ENCODE measurements at places on chromosomes 13 and 19.

- no peak for DNase-seq
Observed at GRCh38 chr13:33509642-33510229, 224.2 kb upstream of the STARD13 start.

DNA sequence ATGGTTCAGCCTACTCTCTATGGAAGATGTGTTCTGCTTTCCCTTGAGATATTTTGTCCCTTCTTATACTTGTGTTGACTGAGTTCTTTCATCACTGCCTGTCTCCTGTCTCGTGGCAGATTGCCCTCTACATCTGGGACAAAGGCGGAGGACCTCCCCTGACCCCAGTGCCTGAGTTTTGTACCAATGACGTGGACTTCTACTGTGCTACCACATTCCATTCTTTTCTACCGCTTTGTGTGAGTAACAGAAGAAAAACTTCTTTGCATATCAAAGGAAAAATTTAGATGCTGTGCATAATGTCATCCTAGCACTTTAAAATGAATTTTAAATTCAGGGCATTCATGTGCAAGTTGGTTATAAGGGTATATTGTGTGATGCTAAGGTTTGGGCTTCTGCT, 74.6 kb downstream of the B3GLCT start:
- no peak for DNase-seq

DNA sequence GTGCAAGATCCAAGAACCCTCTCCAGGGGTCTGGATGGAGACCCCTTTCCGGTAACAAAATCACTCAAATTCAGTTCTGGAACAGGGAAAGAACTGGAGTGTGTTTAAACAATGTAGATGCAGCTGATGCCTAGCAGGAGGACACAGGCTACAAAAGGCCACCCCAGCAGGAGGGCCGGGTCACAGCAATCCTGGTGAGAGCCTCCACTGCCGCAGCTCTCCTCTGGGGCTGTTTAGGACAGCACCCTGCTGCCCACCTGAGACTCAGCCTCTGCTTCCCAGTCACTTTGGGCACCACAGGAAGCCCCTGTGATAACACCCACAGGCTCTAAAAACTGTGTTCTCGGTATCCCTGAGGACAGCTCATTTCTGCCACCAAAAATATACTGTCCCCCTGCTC, 318.7 kb upstream of the NBEA start:
- no peak for DNase-seq

GRCh38 chr13:102586615-102587014, 10.2 kb upstream of the TPP2 start:
- DNase-seq: no peak

- DNase-seq: peak; percentile 4
Observed at GRCh38 chr13:43874504-43875092, 4.9 kb downstream of the CCDC122 start.

- DNase-seq: no peak
Observed at GRCh38 chr13:28953714-28954418, 133.7 kb downstream of the MTUS2 start.

- DNase-seq: no peak
Observed at GRCh38 chr13:36907266-36907665, 12.8 kb downstream of the SMAD9 start.

DNA sequence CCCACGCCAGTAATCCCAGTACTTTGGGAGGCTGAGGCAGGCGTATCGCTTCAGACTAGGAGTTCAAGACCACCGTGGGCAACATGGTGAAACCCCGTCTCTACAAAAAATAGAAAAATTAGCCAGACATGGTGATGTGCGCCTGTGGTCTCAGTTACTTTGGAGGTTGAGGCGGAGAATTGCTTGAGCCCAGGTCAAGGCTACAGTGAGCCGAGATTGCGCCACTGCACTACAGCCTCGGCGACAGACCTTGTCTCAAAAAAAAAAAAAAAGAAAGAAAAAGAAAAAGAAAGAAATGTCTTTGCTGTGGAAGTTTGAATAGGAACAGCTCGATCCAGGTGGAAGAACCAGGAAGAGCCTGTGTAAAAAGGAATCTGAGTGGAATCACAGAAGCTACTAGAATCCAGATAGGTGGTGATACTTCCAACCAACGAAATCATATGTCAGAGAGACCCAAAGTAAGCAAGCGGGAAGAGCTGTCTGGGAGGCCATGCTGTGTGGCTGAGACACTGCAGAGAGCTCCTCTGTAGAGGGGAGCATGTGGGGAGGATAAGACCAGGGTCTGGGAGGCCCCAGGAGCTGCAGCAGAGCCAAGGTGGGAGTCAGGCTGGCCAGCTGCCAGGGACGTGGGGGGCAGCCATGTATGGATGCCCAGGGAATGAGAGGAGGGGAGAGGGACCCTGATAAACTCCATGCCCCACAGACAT, 21.1 kb downstream of the LATS2 start:
- no peak for DNase-seq

DNA sequence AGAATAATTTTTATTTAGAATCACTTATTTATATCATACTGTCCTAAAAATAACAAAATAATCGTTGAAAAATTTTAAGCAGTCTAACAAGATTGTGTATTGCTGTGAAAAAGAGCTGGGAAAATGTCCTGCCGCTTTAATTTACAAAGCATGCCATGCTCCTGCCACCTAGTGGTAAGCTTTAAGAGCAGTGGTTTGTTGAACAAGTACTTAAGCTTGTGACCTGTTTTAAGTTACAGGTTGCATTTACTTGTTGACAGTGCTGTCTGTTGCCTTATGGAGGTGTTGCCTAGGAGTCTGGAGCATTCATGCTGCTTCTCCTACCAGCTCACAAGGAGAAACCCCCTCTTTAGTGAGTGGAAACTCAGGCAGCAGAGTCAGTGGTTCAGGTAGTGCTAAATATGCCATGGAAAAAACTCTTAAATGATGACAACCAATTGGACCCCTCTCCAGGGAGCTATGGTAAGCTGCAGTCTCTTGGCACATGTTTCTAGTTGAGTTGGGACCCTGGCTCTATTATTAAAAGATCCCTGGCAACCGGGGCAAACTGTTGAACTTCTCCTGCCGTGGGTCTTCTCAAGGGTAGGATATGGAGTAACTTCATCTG, 68.4 kb downstream of the SPATA13 start:
- DNase-seq: peak; percentile 36

- DNase-seq: no peak
Observed at GRCh38 chr13:102643656-102644055, 46.9 kb downstream of the TPP2 start.

- no peak for DNase-seq
Observed at GRCh38 chr13:112446867-112447266, 70.7 kb downstream of the SPACA7 start.

DNA sequence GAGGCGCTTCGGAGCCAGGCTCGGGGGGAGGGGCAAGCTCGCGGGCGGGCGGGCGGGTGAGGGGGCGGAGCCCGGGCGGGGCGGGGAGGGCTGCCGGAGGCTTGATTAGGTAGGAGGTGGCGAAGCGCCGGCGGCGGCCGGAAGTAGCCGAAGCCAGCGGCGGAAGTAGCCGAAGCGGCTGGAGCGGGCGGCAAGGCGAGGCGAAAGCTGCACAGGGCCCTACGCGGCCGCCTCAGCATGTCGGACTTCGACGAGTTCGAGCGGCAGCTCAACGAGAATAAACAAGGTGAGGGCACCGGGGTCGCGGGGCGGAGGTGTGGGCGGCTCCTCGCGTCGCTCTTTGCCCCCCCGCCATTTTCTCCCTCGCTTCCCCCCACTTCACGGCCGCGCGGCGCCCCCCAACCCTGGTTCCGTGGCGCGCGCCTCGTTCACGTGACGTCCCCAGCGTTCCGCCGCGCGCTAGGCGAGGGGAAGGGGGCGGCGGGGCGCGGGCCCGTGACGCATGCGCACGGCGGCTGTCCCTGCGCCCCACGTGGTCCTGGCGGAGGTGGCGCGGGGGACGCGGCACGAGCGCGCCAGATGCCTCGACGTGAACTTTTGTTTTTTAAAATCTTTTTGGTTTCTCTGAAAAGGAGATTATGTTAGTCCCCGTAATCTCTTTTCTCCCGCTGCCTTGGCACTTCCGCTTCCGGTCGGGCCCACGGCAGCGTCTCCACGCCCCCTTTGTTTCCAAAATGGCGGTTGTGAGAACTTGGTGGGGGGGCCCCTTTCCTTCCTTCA, at the start of gene U2AF2:
Gene U2AF2, plus strand, starts transcription at position 168 of the 780 bp plus-strand sequence. Its CDS starts 70 bp downstream, at position 238.
- DNase-seq: peak; percentile 86

DNA sequence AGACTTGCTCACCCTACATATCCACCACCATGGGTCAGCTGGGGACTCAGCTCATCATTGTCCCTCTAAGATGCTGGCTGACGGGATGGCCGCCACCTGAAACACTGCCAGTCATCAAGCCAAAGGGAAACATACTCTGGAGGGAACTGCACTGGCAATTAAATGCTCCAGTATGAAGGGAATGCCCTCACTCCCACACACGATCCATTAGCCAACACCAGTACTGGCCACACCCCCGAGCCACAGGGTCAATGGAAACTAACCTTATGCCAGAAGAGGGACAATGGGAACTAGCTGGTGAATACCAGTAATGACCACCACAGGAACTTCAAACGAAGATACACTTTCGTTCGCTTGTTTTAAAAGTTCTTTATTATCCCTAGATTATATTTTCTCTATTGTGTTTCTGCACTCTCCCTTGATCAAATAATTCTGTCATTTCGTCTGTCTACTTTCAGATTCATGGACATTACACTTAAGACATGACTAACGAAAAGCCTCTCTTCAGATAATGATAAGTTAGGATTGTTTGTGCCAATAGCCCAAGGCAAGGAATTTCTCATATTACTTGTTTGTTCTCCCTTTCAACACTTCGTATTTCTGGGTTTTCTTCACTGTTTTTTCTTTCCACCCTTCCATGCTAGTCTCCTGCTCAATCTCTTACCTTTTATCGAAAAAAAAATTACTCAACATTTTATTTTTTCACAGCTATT, 1.7 kb upstream of the ZNF507 start:
- no peak for DNase-seq

- DNase-seq: no peak
Observed at GRCh38 chr19:19575411-19575810, 37.3 kb downstream of the CILP2 start.

DNA sequence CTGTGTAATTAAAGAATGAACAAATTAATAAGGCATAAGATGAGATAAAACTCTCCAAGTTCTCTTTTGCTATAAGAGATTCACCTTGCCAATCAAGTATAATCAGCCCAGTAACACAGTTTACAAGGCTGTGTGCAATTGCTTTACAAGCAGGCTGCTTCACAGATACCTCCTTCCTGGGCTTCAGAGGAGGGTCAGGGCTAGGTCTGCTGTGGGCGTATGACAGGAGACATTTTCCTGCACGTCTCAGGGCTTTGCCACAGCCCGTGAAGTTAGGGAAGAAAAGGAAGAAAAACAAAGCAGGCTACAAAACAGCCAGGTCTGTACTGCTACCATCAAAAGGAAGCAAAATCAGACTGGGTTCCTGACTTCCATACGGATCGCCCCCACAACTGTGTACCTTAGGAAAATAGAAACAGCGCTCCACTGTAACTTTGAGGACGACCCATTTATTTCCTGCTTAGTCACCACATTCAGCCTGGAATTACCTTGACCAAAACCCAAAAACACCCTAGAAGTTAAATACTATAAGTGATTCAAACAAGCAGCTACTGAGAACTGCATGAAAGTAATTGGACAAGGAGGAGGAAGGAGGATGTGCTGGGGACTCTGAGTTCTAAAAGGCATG, 12.4 kb downstream of the EFNB2 start:
- no peak for DNase-seq

- DNase-seq: no peak
Observed at GRCh38 chr13:98405690-98406344, 171.1 kb downstream of the STK24 start.

- no peak for DNase-seq
Observed at GRCh38 chr13:31328549-31329235, 128.9 kb downstream of the B3GLCT start.

DNA sequence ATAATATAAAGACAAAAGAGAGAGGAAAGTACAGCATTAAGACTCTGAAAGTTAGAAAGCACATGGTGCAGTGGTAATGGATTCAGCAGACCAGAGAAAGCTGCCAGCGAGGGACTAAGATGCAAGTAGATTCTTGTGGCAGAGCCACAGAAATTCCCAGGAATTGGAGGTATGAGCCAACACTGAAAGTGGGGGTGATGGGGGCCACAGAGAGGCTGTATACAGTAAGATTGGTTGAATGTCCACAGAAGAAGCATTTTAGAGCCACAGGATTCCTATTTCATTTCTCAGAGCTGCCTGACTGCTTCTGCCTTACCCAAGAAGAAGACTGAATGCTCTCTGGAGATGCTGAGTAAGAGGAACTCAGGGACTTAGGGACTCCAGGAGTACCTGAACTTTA, 295.0 kb downstream of the LMO7 start:
- no peak for DNase-seq

DNA sequence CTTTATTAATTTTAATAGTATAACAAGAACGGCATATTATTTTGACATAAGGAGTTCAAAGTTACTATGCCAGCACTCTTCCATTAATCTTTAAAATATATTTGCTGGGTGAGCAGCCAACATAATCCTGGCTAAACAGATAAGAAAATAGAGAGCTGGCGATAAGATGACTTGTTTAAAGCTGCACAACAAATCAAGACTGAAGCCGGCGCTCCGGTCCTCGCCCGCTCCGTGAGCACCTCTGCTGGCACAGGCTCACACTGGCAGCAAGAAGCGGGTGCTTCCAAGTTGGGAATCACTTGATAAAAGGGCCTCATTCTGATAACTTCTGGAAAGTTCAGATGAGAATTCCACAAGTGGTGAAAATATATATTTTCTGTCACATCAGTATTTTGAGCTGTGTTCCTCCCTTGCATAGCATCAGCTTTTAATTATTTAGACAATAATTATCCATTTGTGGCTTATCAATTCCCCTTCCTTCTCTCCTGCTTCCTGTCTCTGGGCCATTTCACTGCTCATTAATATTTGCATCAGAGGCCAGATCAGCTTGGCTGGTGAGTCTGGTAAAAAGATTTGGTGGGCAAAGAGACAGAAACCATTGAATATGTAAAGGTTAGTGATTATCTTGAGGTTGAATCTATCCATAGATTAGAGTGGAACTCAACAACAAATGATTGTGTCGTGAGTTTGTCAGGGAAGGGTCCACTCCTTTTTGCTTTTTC, 205.3 kb downstream of the MZT1 start:
- no peak for DNase-seq

- DNase-seq: no peak
Observed at GRCh38 chr19:41299755-41300089, 10.2 kb upstream of the CCDC97 start.

- DNase-seq: no peak
Observed at GRCh38 chr19:51296336-51297093, 14.9 kb upstream of the IGLON5 start.

Data from KG1 (cell line).